ENCODE measurements at places on chromosomes 1 and 21. TPM values are rescaled to one million over a fixed set of nuclear protein-coding genes. Genes with fewer than 3 reads are reported as not detected.

DNA sequence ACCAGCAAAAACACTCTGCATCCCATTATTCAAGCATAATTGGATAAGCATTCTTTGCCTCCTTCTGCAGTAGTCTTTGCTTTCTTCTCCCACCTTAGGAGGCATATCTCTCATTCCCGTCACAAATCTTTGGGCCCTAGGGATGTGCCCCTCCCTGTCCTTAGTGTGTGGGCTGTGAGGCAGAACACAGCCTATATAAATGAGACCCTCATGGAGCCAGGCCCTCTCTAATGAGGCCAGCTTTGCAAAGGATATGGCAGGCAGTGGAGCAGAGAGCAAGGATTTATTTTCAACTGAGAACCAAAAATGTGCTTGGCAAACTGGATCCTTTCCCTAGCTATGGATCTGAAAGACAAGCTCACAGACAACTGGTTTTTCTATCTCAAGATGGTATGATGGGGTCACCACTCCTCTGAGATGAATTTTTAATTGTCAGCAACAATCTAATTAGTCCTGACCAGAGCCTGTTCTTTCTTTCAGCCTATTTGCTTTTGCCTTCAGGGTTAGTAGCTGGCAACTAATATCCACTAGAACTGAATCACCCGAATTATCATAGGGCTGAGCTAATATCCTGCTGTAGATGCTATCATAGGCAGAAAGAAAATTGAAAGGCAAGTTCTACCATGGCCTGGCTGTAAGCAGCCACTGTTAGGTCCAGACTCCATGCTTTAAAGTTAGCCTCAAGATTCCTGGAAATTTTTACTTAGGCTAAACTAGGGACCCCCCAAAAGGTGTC lies 134.2 kb downstream of the SYT2 start:
- H3K27me3 ChIP-seq, result no peaks in the 10 kb centered on the region
- peak overlapping the region; percentile 15 for H3K27ac ChIP-seq
- peaks cover 70% of the 10 kb centered on the region for H3K36me3 ChIP-seq
- H3K4me3 ChIP-seq, result no peak overlapping the region
- H3K4me1 ChIP-seq, result peaks cover 58% of the 10 kb centered on the region

The PLPP3 gene
- total RNA-seq, result 77.0 TPM

DNA sequence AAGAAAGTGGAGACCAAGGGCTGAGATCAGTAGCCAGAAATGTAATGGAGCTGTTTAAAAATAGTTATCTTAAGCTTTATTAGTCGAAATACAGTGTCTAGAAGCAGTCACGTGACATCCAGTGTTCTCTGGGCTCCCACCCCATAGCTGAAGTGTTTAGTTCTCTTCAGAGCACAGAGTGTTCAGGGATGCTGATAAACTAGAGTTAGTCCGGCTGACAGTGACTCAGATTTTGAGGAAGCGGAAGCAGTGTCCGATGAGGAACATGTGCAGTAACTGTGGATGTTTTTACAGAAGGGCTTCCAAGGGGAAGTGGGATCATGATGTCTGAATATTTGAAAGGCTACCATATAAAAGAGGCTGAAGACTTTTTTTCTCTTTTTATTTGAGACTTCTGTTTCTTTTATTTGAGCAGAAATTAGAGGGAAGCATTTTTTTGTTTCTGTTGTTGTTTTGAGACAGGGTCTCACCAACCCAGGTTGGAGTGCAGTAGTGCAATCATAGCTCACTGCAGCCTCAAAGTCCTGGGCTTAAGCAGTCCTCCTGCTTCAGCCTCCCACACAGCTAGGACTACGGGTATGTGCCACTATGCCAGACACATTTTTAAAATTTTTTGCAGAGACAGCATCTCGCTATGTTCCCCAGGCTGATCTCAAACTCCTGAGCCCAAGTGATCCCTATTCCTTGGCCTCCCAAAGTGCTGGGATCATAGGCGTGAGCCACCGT lies 124.2 kb downstream of the GALNT2 start:
- no peaks in the 10 kb centered on the region for H3K36me3 ChIP-seq
- H3K27ac ChIP-seq, result peak overlapping the region; percentile 79
- H3K4me3 ChIP-seq, result no peak overlapping the region
- H3K27me3 ChIP-seq, result no peaks in the 10 kb centered on the region

DNA sequence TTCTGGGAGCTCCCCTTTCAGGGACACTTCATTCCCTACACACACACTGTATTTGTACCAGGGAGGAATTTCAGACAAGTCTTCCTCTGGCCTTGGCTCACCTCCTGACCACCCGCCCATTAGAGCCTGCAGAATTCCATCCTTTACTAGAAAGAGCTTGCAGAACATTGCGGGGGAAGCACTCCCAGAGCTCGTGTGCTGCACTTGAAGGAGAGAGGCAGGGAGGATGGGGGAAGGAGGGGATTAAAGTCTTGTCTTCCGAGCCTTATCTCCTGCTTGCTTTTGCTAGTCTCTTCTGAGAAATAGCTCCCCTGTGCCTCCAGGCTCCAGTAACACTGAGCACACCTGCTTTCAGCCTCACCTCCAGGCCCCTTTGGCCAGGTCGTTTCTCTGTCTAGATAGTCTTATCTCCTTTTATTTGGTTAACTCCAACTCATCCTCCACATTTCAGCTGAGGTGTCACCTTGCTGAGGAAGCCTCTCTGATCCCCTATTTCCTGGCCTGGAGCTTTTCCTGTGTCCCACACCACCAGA lies 62.0 kb downstream of the PCNX2 start:
- H3K27me3 ChIP-seq, result no peaks in the 10 kb centered on the region
- no peak overlapping the region for H3K27ac ChIP-seq
- H3K36me3 ChIP-seq, result no peaks in the 10 kb centered on the region

The NPR1 gene
- total RNA-seq, result 15.0 TPM

DNA sequence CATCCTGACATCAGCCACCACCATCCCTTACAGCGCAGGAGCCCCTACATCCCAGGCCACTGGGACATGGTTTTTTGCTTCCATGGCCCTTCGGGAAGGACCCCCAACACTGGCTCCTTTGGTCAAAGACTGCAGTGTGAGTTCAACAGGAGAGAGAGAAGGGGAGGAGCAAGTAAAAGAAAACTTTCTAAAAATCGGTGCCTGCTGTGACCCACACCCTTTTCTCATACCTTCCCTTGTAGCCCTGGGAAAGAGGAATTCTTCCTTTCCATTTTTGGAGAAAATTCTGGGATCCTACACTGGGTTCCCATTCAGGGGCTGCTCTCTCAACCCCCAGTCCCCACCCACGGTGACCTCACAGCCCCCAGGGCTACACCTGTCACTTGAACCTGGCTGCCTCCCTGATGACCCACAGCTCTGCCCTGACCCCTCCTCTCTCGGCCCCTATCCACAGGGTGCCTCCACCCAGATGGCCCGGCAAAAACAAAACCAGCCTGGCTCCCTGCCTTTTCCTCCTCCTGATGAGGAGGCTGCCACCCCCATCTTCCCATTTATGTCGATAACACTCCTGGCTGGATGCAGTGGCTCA lies 7.6 kb downstream of the PADI4 start:
- H3K4me3 ChIP-seq, result no peak overlapping the region
- H3K27ac ChIP-seq, result no peak overlapping the region
- H3K36me3 ChIP-seq, result no peaks in the 10 kb centered on the region
- peaks cover 31% of the 10 kb centered on the region for H3K27me3 ChIP-seq

- no peak for DNase-seq
- H3K4me1 ChIP-seq, result no peaks in the 10 kb centered on the region
- H3K27me3 ChIP-seq, result peaks cover 38% of the 10 kb centered on the region
- no peaks in the 10 kb centered on the region for H3K36me3 ChIP-seq
- H3K27ac ChIP-seq, result no peak overlapping the region
Measured at GRCh38 chr1:156394082-156394481, 25.1 kb downstream of the RHBG start.

GRCh38 chr1:39680751-39681150 lies 8.8 kb upstream of the NT5C1A start:
- peaks cover 39% of the 10 kb centered on the region for H3K27me3 ChIP-seq
- DNase-seq, result no peak
- H3K4me1 ChIP-seq, result no peaks in the 10 kb centered on the region
- no peak overlapping the region for H3K4me3 ChIP-seq
- H3K36me3 ChIP-seq, result no peaks in the 10 kb centered on the region
- H3K27ac ChIP-seq, result no peak overlapping the region

The NSUN4 gene
- total RNA-seq, result 14.7 TPM

The KCNJ15 gene
- 0.44 TPM for total RNA-seq

GRCh38 chr21:26405735-26406361 lies 167.2 kb downstream of the CYYR1 start:
- H3K4me3 ChIP-seq, result no peak overlapping the region
- no peak for DNase-seq
- H3K27ac ChIP-seq, result no peak overlapping the region
- H3K4me1 ChIP-seq, result peaks cover 13% of the 10 kb centered on the region

GRCh38 chr1:24769656-24770651 lies 24.7 kb downstream of the CLIC4 start:
- peak overlapping the region; percentile 94 for H3K27ac ChIP-seq
- peaks cover 60% of the 10 kb centered on the region for H3K4me1 ChIP-seq
- no peaks in the 10 kb centered on the region for H3K27me3 ChIP-seq
- H3K4me3 ChIP-seq, result peak overlapping the region; percentile 8
- no peaks in the 10 kb centered on the region for H3K36me3 ChIP-seq
- DNase-seq, result no peak

- no peaks in the 10 kb centered on the region for H3K27me3 ChIP-seq
- peaks cover 3% of the 10 kb centered on the region for H3K4me1 ChIP-seq
- no peak for DNase-seq
- no peak overlapping the region for H3K4me3 ChIP-seq
Measured at GRCh38 chr1:87108814-87109411, 194.5 kb downstream of the HS2ST1 start.

GRCh38 chr1:167563579-167564246 lies 10.2 kb upstream of the CREG1 start:
- no peaks in the 10 kb centered on the region for H3K36me3 ChIP-seq
- peak; percentile 30 for DNase-seq
- no peak overlapping the region for H3K27ac ChIP-seq
- H3K27me3 ChIP-seq, result no peaks in the 10 kb centered on the region

The LCE3E gene
- not detected for total RNA-seq

The C1orf210 gene
- not detected for total RNA-seq

The GNG4 gene
- total RNA-seq, result not detected

DNA sequence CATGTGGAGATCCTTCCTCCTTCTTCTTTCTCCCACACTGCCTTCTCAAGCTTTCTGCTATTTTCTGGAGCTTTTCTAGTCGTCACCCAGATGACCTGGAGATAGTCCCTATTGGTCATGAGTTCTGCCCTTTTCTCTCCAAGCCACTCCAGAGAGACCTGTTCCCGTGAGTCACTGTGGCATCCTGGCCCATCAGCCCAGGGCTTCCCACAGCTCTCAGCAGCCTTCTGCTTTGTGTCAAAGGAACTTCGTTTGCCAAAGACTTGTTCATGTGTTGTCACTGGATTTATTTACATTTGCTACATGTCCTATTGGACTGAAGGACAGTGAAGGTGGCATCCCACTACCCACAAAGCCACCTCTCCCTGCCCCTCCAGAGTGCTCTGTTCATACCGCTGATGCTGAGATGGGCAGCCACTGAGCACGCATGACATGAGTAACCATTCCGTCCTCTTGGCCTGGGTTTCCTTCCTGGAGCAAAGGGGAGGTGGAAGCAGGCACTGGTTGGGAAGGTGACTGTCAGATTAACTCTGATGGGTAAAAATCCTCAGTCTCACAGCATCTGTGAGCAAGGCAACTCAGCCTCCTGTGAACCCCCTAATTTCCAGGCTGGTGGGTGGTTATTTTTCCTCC lies 119.2 kb downstream of the EDEM3 start:
- H3K36me3 ChIP-seq, result no peaks in the 10 kb centered on the region
- H3K27ac ChIP-seq, result no peak overlapping the region
- H3K27me3 ChIP-seq, result no peaks in the 10 kb centered on the region
- H3K4me3 ChIP-seq, result no peak overlapping the region

GRCh38 chr1:79161077-79161476 lies 154.5 kb upstream of the ADGRL4 start:
- H3K27me3 ChIP-seq, result no peaks in the 10 kb centered on the region
- H3K4me3 ChIP-seq, result no peak overlapping the region
- no peak for DNase-seq
- H3K4me1 ChIP-seq, result no peaks in the 10 kb centered on the region

The GPA33 gene
- 3.0 TPM for total RNA-seq

DNA sequence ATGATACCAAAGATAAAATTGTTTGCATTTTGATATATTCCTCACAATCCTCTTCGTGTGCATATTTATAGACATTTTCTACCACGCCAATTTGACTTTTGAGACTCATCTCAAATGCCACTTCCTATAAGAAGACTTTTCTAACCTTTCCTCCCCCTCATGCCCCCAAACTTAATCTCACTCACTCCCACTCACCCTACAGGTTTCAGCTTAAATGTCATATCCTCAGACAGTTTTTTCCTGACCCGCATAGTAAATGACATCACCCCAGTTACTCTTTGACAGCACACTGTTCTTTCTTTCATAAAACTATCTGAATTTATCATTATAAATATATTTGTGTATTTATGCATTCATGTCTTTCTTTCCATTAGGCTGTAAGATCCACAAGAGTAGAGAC lies 29.6 kb upstream of the RGS8 start:
- DNase-seq, result no peak
- no peaks in the 10 kb centered on the region for H3K36me3 ChIP-seq
- H3K27me3 ChIP-seq, result no peaks in the 10 kb centered on the region
- H3K4me3 ChIP-seq, result no peak overlapping the region

GRCh38 chr21:41407541-41408460 lies 18.2 kb upstream of the MX1 start:
- no peak for DNase-seq
- peaks cover 58% of the 10 kb centered on the region for H3K36me3 ChIP-seq
- no peaks in the 10 kb centered on the region for H3K27me3 ChIP-seq

- DNase-seq, result no peak
- no peak overlapping the region for H3K4me3 ChIP-seq
- no peaks in the 10 kb centered on the region for H3K36me3 ChIP-seq
- H3K27ac ChIP-seq, result no peak overlapping the region
- no peaks in the 10 kb centered on the region for H3K27me3 ChIP-seq
Measured at GRCh38 chr1:167776616-167777268, 55.0 kb downstream of the MPZL1 start.

The LCE1F gene
- total RNA-seq, result not detected

DNA sequence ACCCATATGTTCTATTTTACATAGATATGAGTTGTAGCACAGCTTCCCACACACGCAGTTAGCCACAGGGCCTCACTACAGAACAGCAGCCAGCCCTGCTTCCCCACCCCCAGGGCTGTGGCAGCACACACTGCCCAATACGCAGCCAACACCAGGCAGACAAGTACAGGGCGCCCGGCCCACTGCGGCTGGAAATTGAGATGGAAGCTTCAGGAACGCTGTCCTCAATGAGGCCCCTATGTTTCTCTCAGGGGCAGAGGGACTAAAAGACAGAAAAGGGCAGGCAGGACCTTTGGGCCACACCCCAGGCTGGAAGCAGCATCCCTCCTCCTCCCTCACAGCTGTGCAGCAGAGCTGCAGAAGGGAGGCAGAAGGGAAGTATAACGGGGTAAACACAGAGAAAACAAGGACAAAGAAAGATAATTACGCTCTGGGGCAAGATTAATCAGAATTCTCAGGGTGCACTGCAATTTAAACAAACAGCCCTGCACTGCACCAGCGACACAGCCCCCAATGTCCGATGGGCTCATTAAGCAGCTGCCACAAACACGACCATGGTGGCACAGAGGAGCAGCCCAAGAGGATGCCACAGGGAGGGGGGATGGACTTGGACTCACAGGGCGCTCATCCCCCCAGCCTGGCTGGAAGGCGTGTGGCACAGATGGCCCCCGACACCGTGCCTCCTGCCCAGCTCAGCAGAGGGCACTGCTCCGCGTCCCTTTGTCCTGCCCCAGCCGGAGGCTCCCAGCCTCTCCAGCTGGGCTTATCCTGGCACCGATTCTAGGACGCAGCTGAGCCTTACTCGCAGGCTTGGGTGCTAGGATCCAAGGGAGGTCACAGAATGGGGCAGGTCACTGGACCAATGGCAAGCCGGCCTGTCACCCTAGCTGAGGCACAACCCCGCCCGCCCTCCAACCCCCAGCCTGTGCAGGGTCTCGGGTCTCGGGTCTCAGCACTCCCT lies 14.2 kb downstream of the WDR4 start:
- H3K4me3 ChIP-seq, result no peak overlapping the region
- peak overlapping the region; percentile 55 for H3K27ac ChIP-seq
- H3K27me3 ChIP-seq, result no peaks in the 10 kb centered on the region
- H3K4me1 ChIP-seq, result no peaks in the 10 kb centered on the region

The MATN1 gene
- total RNA-seq, result not detected

The FMO3 gene
- total RNA-seq, result 1.5 TPM

The CFAP141 gene
- total RNA-seq, result not detected
